ACHN (cell line): ENCODE measurements at places on chromosomes 2 and 18.

DNA sequence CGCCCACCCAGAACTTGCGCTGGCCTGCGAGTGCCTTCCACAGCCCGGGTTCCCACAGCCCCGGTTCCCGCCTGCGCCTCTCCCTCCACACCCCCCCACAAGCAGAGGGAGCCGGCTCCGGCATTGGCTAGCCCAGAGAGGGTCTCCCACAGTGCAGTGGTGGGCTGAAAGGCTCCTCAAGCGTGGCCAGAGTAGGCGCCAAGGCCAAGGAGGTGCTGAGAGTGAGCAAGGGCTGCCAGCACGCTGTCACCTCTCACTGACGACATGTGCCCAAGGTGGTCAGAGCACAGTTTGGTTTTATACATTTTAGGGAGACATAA lies 15.3 kb upstream of the PXDN start:
- DNase-seq = no peak

GRCh38 chr2:26290001-26290400 lies 45.3 kb downstream of the HADHB start:
- DNase-seq = no peak

GRCh38 chr2:149006883-149007543 lies 31.5 kb upstream of the LYPD6B start:
- DNase-seq = no peak

DNA sequence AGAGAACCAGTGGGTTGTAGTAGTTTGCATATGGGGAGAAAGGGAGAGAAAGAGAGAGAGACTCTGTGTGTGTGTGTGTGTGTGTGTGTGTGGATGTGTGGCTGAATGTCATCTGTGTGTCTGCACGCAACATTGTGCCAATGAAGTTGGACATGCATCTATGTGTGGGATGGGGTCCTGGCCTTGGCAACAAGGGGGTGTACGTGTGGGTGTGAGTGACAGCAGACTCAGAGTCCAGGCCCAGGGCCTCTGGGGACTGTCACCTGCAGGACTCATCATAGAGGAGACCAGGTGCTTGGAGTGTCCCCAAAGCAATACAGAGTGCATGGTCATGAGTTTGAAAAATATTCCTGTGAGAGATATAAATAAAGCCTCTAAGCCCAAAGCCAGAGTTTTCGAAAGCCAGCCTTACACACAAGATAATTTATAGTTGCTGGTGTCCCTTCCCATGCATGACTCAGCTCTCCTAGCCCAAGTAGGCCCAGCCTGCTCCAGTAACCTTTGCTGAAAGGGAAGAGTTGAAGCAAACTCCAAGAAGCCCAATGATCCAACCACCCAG lies 59.9 kb downstream of the TNP1 start:
- no peak for DNase-seq

DNA sequence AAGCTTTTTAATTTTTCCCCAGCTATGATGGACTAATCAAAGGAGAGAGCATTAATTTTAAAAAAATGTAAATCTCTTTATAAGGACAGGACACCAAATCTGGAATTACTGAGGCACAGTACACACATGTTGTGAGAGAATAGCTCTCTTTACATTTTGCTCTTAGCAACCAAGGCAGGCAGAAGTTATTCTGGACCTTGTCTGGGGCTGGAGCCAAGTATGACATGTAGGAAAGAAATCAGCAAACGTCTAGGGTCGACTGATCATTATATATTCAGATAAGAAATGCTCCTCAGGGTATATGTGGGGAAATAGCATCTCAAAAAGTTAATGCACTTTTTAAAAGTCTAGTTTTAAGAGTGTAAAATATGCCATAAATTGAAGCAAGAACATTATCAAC lies 1330.0 kb upstream of the CELF4 start:
- DNase-seq = no peak

GRCh38 chr2:235244255-235245220 lies 249.3 kb upstream of the AGAP1 start:
- no peak for DNase-seq

- no peak for DNase-seq
Observed at GRCh38 chr2:118791483-118791882, 56.0 kb downstream of the EN1 start.

DNA sequence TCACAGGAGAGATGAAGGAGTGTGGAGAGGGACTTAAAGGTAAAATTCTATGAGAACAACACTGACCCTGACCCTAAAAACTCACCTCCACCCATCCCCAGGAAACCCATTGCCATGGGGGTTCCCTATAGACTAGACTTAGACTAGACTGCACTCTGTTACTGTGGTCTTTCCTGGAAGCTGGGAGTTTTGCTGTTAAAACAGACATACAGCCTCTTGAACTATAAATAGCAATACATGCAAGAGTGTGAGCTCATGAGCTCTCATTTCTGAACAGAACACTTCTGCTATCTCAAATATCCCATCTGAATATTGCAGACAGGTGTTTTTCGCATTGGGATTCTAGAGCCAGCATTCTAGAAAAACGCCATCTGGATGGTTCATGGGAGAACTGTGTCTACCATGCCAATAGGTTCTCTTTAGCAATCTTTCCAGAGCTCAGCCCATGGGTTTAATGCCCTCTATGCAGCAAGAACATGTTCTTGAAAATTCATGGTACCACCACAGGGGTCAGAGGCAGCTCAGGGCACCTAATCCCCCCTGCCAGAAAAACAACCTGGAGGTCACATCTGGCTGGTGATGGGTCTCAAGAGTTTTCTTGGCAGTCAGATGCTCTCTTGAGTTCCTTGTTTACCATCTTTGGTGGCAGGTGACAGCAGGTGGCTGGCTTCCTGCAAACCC lies 51.9 kb downstream of the SLC14A2 start:
- no peak for DNase-seq

DNA sequence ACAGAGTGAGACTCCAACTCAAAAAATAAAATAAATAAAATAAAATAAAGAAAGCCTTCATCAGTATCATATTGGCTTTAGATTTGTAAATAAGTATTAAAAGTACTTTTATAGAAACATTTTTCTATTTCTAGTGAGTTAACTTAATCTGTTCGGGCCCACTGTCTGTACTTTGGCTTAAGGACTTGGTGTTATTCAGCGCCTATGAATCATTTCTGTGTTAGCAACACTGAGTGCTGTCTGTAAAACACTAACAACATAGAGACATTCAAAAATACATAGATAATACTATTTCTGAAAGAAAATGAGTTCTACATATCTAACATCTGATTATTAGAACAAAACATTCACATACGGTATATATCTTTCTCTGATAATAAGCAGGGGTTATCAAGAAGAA lies 221.5 kb upstream of the CDH19 start:
- no peak for DNase-seq
